ENCODE measurements at places on chromosomes 11 and 22. TPM values are rescaled to one million over a fixed set of nuclear protein-coding genes. Genes with fewer than 3 reads are reported as not detected.

Gene ZNF215
- total RNA-seq: 0.52 TPM

Gene CNGA4
- total RNA-seq: 0.21 TPM

Gene HTATIP2
- total RNA-seq: 20.3 TPM

Gene GRAP2
- 94.1 TPM for total RNA-seq

Gene ASRGL1
- 6.0 TPM for total RNA-seq

Gene KRTAP5-5
- not detected for total RNA-seq

Gene NUCB2
- 69.1 TPM for total RNA-seq

Gene SIK2
- total RNA-seq: 2.4 TPM

Gene MS4A14
- 1.2 TPM for total RNA-seq

Gene CASP12
- total RNA-seq: not detected

Gene OR51G2
- not detected for total RNA-seq

Gene KRTAP5-7
- 0.10 TPM for total RNA-seq

Gene MOB2
- 20.7 TPM for total RNA-seq

Gene HEPHL1
- not detected for total RNA-seq

Gene MRGPRF
- under 0.01 TPM for total RNA-seq

Gene PIK3C2A
- 44.9 TPM for total RNA-seq

Gene MPPED2
- 0.21 TPM for total RNA-seq

Gene NAP1L4
- 272 TPM for total RNA-seq

Gene EEF1G
- total RNA-seq: 2,066 TPM

Gene SCUBE2
- total RNA-seq: not detected

Data from mononuclear cell (primary cell).